Stimulated activated CD8-positive, alpha-beta memory T cell treated with anti-CD3 and anti-CD28 coated beads, Interleukin-2, amount 100 ng/mL, for 1 hour (primary cell): ENCODE measurements at places on chromosomes 5 and 9.
A peak's percentile ranks its signal among the peaks of the same experiment; 100 is the strongest.

DNA sequence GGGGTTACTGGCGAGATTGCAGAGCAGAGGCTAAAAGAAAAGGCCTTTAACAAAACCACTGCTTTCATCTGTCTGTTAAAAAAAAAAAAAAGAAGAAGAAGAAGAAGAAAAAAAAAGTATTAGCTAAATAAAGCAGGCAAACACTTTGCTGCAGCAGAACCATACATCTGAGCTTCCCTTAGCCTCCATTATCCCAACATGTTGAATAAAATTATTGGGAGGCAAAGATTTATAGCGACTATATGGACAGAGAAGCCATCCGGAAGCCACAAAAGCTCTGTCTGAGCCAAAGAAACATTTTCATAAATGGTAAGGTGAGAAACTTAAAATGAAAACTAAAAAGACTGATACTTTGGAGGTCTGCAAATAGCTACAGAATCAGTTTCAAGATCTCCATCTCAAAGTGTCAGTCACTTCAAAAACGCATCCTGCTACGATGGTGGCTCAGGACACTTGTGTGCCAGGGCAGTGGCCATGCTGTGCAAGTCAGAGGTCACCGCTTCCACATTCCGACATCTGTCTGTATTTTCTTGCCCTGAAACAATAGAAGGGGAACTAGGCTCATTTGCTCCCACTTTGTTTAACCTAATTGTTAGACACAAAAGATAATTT is 9.6 kb downstream of the EFNA5 start:
- no peak for DNase-seq

GRCh38 chr5:146890066-146890465 is 11.5 kb upstream of the PPP2R2B start:
- DNase-seq, result no peak

- no peak for DNase-seq
Measured at GRCh38 chr5:2261004-2261703, 378.4 kb upstream of the IRX4 start.

GRCh38 chr9:129868872-129869486 is 33.7 kb downstream of the USP20 start:
- peak; percentile 78 for DNase-seq

DNA sequence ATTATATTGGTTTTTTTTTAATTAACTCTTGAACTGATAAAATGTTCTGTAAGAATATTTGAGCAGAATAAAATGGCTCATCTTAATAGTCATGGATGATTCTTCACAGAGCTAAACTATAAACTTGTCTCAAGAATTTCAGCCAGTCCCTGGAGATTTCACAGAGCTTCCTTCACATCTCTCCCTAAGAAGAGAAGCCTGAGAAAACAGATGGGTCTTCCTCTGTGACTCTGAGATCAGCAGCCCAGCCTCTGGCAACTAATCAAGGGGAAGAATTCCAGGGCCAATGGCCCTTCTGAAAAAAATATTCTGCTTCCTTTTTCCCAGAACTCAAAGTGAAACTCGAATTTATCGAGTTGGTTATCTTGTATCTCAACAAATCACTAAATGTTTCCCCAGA is 122.2 kb upstream of the ITGA1 start:
- DNase-seq, result no peak

DNA sequence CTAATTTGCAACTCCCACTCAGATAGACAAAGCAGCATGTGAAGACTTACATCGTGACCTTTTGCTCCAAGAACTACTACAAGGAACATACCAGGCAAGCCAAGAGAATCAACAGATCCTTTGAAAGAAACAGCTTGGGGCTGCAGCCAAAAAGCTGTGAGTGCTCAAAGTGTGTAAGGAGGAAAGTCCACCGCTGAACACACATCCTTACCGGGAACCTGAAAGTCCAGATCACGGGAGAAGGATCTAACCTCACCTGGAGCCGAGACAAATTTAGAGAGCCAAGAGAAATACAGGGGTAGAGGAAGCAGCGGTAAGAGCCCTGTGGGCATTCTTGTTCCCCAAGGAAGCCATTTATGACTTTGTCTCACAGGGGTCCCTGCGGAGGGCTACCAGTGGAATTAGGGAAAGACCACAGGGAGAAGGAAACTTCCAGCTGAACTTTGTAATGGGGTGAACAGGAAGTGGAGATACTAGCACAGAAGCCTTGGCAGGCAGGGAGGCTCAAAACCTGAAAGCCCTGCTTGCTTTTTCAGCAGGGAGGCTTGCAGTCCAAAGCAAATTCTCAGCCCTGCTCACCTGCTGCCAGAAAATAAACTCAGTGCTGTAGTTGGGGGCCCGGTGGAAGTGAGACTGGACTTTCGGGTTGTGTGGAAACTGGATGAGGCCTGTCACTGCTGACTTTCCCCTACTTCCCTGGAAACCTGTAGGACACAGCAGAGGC is 350.2 kb downstream of the DTWD2 start:
- no peak for DNase-seq

DNA sequence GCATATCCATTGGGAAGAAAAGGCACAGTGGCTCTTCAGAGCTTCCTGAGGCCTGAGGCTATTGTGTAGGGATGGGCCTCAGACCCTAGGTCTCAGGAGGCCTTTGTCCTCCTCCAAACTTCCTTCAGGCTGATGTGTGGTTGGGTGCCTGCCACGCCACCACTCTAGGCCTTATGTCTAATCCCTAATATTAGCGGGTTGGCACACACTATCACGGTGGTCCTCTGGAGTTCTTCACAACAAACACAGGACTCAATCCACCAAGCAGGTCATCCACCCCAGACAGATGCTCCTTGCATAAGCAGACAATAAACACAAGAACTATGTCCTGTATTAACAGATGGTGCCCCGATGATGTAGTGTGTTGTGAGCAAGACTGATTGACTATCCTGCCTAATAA is 31.0 kb upstream of the FSTL4 start:
- DNase-seq, result no peak

DNA sequence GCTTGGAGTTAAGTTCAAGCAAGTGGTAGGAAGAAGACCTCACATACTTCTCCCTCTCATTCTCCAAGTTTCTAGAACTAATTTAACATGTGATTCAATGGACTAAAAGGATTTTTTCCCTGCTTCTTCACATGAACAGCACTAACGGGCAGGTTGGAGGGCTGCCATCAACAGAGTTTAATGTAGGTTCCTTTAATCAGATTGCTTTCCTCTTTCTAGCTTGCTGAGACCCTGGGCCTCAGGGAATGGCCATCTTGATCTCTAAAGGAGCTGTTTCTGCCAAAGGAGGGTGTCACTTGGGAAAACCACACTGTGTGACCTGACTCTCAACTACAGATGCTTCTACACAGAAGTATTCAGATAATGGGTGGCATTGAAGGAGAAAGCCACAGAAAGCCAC is 223.3 kb downstream of the PIK3R1 start:
- DNase-seq, result no peak

GRCh38 chr9:95511952-95512708 is 4.6 kb downstream of the PTCH1 start:
- no peak for DNase-seq

- no peak for DNase-seq
Measured at GRCh38 chr5:160001457-160001856, 7.5 kb upstream of the TTC1 start.

DNA sequence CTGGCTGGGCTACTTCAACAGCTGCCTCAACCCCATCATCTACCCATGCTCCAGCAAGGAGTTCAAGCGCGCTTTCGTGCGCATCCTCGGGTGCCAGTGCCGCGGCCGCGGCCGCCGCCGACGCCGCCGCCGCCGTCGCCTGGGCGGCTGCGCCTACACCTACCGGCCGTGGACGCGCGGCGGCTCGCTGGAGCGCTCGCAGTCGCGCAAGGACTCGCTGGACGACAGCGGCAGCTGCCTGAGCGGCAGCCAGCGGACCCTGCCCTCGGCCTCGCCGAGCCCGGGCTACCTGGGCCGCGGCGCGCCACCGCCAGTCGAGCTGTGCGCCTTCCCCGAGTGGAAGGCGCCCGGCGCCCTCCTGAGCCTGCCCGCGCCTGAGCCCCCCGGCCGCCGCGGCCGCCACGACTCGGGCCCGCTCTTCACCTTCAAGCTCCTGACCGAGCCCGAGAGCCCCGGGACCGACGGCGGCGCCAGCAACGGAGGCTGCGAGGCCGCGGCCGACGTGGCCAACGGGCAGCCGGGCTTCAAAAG is 36.9 kb upstream of the TTC1 start:
- no peak for DNase-seq

DNA sequence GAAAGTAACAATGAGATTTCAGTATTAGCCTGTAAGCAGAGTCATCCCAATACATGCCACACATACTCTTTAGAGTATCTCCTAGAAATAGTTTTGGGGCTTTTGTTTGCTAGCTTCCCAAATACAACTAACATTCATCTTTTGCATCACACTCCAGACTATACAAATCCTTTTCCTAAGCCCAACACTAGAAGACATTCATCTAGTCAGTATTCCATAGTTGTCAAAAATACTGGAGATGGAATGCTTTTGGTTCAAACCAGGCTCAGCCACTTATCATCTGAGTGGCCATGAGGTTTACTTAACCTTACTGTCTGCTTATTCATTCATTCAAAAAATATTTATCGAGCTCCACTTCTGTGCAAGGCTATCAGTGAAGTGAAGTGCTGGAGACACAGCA is 205.1 kb upstream of the SGCD start:
- no peak for DNase-seq

DNA sequence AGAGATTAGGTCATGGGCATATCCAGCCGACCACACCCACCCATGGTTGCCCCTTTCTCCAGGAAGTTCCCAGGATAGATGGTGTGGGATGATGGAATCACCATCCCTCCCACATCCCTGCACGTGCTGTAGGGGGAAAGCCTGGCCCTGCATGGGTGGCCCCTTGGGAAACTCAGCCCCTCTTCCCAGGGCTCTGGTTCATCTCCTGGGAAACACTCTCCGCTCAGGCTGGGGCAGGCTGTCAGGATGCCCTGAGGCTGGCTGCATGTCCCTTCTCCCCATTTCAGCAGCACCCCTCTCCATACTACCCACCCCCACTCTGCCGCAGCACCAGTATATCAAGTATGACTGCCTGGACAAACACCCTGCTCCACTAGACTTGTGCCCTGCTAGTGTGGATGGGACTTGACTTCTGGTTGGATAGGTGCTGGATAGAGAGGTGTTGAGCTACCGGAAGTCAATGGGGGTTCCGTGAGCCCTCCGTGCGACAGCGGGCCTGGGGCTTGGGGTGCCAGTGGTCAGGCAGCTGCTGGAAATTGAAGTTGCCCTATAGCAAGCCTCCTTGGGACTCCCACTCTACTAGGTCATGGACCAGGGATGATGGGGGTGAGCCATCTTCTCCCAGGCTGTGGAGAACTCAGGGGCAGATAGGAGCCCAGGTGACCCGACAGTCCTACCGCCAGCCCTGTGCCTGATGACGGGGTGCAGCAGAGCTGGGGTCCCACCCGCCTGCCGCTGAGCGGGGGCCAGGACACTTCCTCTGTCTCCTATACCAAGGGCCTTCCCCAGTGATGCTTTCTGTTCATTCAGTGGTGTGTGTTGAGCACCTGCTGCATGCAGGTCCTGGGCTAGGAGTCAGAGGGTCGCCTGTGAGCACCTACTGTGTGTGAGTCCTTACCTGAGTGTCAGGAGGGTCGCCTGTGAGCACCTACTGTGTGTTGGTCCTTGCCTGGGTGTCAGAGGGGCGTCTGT is 69.4 kb upstream of the COL5A1 start:
- DNase-seq, result no peak

GRCh38 chr5:31807789-31808540 is 169.0 kb downstream of the PDZD2 start:
- DNase-seq, result no peak

DNA sequence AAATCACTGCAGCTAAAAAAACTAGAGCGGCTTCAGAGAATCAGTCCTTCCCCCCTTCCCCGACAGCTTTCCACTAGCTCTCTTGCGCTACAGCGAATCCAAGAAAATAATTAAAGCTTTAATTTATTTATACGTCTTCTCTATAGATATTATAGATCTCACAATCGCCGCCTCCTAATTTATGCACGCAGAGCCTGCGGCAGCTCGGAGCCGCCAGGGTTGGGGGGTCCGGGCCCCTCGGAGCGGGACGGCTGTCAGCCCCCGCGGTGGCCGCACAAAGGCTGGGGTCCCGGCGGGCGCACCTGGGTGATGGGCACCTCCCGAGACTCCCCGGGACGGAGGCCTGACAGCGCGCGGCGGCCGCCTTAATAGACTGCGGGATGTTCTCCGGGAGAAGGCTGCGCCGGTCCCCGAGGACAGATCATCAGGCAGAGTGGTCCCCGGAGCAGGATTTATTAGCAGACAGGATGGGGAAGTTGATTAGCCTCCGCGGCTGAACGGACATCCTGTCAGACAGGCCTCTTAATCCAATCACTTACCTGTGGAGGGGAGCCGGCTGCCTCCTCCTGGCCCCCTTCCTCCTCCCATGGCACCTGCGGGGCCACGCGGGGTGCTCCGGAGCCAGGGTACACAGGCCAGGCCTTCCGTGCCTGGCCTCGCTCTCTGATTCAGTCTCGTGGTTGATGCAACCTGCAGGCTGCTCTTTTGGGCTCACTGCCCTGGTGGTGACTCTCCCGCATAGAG is 166.8 kb downstream of the MELK start:
- no peak for DNase-seq

DNA sequence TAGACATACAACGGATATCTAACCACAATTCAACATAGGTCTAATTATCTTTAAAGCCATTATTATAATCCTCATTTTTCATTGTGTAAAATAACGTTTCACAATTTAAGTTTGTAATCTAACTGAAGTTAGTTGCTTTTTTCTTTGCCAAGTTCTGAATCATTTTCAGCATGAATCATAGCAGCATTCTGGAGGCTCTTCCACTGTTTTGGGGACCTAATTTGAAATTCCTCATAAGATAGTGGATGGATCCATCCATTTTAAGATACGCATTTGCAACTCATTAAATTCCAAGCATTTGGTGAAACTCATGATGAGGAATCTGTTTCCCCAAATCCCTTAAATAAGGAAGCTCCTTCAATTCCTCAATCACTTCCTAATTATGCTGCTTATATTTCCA is 447.1 kb upstream of the CDH10 start:
- no peak for DNase-seq

DNA sequence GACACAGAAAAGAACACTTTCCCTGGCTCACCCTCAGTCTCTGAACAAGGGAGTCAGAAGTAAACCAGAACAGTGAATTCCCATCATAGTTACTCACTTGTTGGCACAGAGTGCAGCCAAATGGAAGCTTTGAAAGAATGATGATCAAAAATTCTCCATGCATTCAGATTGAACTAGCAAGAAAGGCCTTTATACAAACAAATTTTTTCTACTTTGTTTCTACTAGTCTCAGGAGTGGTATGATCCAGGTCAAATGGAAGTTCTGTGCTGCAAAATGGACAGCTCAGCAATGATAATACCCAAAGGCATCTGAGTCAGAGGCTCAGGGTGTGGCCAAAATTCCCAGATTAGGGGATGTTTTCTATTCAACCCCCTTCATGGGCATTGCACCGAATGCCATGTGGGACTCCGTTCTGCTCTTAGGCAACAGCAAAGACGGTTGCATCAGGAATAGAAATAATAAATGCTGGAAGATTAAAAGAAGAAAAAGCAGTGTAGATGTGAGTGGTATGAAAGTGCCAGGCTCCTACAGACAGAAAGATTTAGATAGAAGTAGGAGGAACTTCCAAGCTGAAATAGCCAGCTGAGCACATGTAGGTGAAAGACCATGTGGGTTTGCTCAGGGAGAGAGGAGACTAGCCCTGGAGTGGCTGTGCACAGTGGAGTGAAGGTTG is 24.0 kb upstream of the ASPN start:
- DNase-seq, result no peak
